RWPE1 (cell line): ENCODE measurements at places on chromosomes 7 and 10.

- DNase-seq: peak; percentile 67
Observed at GRCh38 chr10:88110355-88110754, 246.9 kb downstream of the PTEN start.

- DNase-seq: no peak
Observed at GRCh38 chr7:12761111-12761510, 73.7 kb downstream of the ARL4A start.

DNA sequence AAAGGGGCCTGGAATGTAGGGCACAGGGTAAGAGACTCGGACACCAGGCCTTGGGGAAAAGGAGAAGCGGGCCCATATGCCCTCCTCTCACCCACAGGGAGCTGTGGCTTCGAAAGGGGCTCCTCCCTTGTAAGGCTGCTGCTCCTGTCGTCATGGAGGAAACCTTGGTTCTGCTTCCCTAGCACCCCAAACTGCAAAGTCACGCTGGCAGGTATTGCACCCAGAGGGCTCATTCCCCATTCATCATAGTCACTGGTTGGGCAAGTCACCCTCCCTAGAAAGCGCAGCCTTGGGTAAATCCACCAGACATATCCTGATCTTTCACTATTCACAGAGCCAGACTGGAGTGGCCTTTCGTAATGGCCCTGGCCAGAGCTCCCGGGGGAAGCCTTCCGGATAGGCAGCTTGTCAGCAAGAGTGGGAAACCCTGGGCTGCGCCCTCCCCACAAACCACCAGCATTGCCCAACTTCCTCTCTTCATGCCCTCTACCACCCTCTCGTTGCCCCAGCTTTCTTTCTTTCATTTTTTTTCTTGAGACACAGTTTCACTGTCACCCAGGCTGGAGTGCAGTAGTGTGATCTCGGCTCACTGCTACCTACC lies 121.0 kb downstream of the HIP1 start:
- no peak for DNase-seq

DNA sequence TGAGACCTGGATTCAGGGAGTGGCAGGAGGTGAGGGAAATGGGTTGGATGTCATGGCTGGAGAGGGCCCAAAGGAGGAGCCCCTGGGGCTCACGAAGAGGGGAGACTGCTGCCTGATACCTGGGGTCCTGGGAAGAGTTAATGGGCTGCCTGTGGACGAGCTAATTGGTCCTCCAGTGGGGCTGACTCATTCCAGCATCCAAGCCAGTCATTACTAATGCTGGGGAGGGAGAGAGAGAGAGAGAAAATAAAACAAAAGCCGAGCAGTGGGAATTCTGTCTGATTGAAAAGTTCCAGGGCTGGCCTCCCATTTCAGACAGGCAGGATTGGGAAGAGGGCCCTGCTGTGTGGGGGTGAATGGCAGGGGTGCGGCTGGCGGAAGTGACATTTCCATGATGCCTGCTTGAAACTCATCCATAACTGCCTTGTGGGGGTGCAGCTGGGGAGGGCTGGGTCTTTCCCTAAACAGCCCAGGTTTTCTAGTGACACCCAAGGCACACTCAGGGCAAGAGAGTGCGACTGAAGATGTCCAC lies 297.8 kb downstream of the RPS24 start:
- DNase-seq: no peak

GRCh38 chr7:133945497-133945896 lies 181.6 kb upstream of the LRGUK start:
- no peak for DNase-seq
